ENCODE measurements at places on chromosomes 5 and 9. TPM values are rescaled to one million over a fixed set of nuclear protein-coding genes. Genes with fewer than 3 reads are reported as not detected.

The CD14 gene
- not detected for total RNA-seq

The GZMA gene
- not detected for total RNA-seq

The CCL21 gene
- not detected for total RNA-seq

The MXD3 gene
- 3.6 TPM for total RNA-seq

The FAM221B gene
- total RNA-seq: not detected

The KIAA1958 gene
- 21.8 TPM for total RNA-seq

The FOXI1 gene
- not detected for total RNA-seq

The FBN2 gene
- 24.5 TPM for total RNA-seq

The INSL4 gene
- total RNA-seq: not detected

The CDH10 gene
- 0.05 TPM for total RNA-seq

The MED22 gene
- 17.7 TPM for total RNA-seq

The DHX29 gene
- 23.4 TPM for total RNA-seq

The PRDM9 gene
- not detected for total RNA-seq

The DAB2IP gene
- total RNA-seq: 18.2 TPM

The IRX1 gene
- total RNA-seq: 3.3 TPM

The DIPK1B gene
- 4.0 TPM for total RNA-seq

The MLANA gene
- total RNA-seq: not detected

The DND1 gene
- total RNA-seq: 0.35 TPM

The AJM1 gene
- 1.8 TPM for total RNA-seq

The FOXD4 gene
- not detected for total RNA-seq

The ANAPC2 gene
- total RNA-seq: 10.4 TPM

The SPACA9 gene
- total RNA-seq: 6.5 TPM

The FCN1 gene
- total RNA-seq: not detected

The OR1Q1 gene
- total RNA-seq: not detected

The EQTN gene
- total RNA-seq: not detected

The DNAI1 gene
- not detected for total RNA-seq

The PHF24 gene
- total RNA-seq: not detected

The SKIC3 gene
- total RNA-seq: 118 TPM

The MCTP1 gene
- total RNA-seq: 22.3 TPM

The SPINK7 gene
- total RNA-seq: not detected

The TMEM252 gene
- 0.20 TPM for total RNA-seq

The TPPP gene
- 0.17 TPM for total RNA-seq

The PCDHB13 gene
- total RNA-seq: 0.17 TPM
